Ascending aorta (tissue), 2 donors: ENCODE measurements at places on chromosomes 5 and 9. TPM values are rescaled to one million over a fixed set of nuclear protein-coding genes. Genes with fewer than 3 reads are reported as not detected.

GRCh38 chr9:78408388-78408787 is 111.5 kb downstream of the PSAT1 start:
- DNase-seq = no peak
- H3K36me3 ChIP-seq = no peaks in the 10 kb centered on the region
- no peak overlapping the region for H3K4me3 ChIP-seq
- no peak overlapping the region for H3K27ac ChIP-seq

The NR2F1-AS1 gene
- 0.85 TPM for total RNA-seq

DNA sequence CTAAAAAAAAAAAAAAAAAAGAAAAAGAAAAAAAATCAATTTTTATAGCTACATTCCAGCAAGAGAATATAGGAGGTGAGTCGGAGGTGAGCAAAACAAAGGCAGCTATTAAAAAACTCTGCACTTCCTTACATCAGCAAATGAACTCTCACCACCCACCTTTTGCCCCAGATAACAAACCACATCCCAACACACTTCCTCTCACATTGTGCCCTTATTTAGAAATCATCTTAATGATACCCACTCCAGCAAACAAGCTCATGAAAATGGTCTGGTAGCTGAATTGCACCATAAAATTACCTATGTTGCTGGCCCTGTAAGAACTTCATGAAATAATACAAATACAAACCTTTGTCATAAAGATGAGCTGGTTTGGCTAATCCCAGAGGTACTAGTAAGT is 82.9 kb downstream of the CEMIP2 start:
- peaks cover 2% of the 10 kb centered on the region for H3K4me1 ChIP-seq
- H3K27me3 ChIP-seq = no peaks in the 10 kb centered on the region
- H3K36me3 ChIP-seq = peaks cover 19% of the 10 kb centered on the region
- H3K4me3 ChIP-seq = no peak overlapping the region
- H3K27ac ChIP-seq = no peak overlapping the region

- H3K27me3 ChIP-seq = no peaks in the 10 kb centered on the region
- no peak for DNase-seq
- no peaks in the 10 kb centered on the region for H3K4me1 ChIP-seq
- no peak overlapping the region for H3K27ac ChIP-seq
- no peak overlapping the region for H3K4me3 ChIP-seq
- H3K36me3 ChIP-seq = no peaks in the 10 kb centered on the region
Measured at GRCh38 chr5:85266692-85267091, 882.0 kb upstream of the EDIL3 start.

- no peaks in the 10 kb centered on the region for H3K36me3 ChIP-seq
- H3K4me3 ChIP-seq = no peak overlapping the region
- no peaks in the 10 kb centered on the region for H3K27me3 ChIP-seq
Measured at GRCh38 chr5:56426693-56427092, 193.6 kb upstream of the ANKRD55 start.

DNA sequence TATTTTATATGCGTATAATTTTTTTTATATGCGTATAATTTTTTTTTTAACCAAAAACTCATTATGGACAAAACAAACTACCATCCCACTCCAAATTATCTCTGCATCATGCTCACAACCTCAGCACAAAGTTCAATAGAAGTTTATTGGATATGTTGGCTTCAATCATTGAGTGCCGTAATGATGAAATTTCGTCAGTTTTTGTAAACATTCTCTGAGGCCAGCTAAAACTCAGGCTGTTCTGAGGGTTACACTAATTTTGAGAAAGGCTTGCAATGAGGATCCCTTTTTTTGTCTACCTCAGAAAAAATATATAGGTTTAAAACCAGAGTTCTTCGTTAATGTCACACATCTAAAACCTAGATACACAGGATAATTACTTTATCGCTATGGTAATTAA is 1253.2 kb downstream of the EFNA5 start:
- no peak for DNase-seq
- H3K4me3 ChIP-seq = no peak overlapping the region
- H3K27ac ChIP-seq = no peak overlapping the region
- H3K36me3 ChIP-seq = no peaks in the 10 kb centered on the region
- H3K27me3 ChIP-seq = no peaks in the 10 kb centered on the region

The TSSK1B gene
- total RNA-seq = not detected

The SPATA31A6 gene
- total RNA-seq = not detected

DNA sequence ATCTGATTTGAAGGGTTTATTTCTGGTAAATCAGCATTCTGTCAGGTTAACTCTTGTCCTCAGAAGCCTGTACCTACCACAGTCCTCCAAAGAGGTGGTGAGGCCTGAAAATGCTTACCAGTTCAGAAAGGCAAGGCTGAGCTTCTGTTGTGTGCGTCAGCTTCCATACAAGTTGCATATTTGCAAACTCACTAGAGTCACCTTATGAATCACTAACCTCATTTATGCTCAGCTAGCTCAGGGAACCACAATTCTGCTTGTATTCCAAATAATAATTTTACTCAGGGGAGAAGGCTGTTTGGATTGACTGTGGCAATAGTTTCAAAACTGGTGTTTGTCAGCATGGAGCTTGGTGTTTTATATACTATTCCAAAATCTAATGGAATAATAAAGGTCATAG is 355.1 kb upstream of the RFX3 start:
- no peak overlapping the region for H3K4me3 ChIP-seq
- H3K27me3 ChIP-seq = no peaks in the 10 kb centered on the region
- no peak for DNase-seq
- H3K36me3 ChIP-seq = peaks cover 9% of the 10 kb centered on the region
- no peak overlapping the region for H3K27ac ChIP-seq
- H3K4me1 ChIP-seq = peaks cover 2% of the 10 kb centered on the region

DNA sequence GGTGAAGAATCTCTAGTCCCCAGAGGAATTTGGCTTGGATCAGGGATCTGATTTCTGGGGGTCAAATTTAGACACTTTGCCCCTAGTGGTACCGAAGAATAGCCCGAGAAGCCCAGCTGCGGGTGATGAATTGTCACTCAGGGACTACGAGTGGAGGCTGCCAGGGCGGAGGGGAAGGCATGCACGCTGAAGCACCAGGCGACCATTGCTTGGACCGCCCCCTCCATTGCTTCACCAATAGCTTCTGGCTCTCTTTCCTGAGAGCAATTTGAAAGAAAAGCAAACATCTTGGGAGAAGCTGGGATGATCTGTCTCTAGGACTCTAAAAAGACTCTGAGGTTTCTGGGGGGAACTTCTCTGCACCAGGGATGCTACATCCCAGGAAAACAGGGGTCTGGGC is 137.6 kb downstream of the CRB2 start:
- H3K4me1 ChIP-seq = no peaks in the 10 kb centered on the region
- no peaks in the 10 kb centered on the region for H3K36me3 ChIP-seq
- DNase-seq = no peak
- no peak overlapping the region for H3K27ac ChIP-seq
- no peak overlapping the region for H3K4me3 ChIP-seq
- H3K27me3 ChIP-seq = no peaks in the 10 kb centered on the region

The BAAT gene
- 0.53 TPM for total RNA-seq

GRCh38 chr9:37151812-37152211 is 31.4 kb downstream of the ZCCHC7 start:
- H3K36me3 ChIP-seq = peaks cover 3% of the 10 kb centered on the region
- no peaks in the 10 kb centered on the region for H3K27me3 ChIP-seq
- no peak overlapping the region for H3K27ac ChIP-seq
- H3K4me3 ChIP-seq = no peak overlapping the region
- H3K4me1 ChIP-seq = no peaks in the 10 kb centered on the region

DNA sequence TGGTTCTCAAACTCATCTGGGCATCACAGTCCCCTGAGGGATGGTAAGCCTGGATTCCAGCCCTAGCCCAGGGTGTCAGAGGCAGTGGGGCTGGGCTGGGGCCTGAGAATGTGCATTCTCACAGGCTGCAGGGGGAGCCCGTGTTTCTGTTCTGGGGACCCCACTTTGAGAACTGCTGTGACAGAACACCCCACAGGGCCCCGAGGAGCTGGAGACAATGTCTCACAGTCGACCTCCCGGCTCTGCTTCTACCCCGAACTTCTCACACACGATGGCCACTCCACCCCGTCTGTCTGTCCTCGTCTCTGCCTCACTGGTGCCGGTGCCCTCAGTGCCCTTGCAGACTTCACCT is 130.0 kb downstream of the CACNA1B start:
- H3K36me3 ChIP-seq = no peaks in the 10 kb centered on the region
- H3K4me3 ChIP-seq = no peak overlapping the region
- peak; percentile 41 for DNase-seq
- H3K27me3 ChIP-seq = no peaks in the 10 kb centered on the region

DNA sequence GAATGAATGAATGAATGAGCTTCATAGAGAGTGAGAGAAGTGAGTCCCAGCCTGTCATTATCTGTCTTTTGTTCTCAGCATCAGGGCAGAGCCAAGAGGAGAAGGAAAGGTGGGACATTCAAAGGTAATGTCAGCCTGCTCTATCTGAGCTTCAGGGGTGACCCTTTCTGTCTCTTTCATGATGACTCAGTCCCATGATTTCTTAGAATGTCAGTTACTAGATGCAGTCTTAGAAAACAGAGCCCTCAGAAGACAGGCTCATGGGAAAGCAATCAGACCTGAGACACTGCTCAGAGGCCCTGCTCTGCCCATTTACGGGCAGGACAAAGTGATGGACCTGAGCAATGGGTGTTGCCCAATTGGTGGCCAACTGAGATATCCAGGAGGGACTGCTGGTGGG is 1.1 kb downstream of the SPATA31D1 start:
- H3K4me3 ChIP-seq = no peak overlapping the region
- no peaks in the 10 kb centered on the region for H3K4me1 ChIP-seq
- no peak overlapping the region for H3K27ac ChIP-seq
- H3K36me3 ChIP-seq = no peaks in the 10 kb centered on the region

DNA sequence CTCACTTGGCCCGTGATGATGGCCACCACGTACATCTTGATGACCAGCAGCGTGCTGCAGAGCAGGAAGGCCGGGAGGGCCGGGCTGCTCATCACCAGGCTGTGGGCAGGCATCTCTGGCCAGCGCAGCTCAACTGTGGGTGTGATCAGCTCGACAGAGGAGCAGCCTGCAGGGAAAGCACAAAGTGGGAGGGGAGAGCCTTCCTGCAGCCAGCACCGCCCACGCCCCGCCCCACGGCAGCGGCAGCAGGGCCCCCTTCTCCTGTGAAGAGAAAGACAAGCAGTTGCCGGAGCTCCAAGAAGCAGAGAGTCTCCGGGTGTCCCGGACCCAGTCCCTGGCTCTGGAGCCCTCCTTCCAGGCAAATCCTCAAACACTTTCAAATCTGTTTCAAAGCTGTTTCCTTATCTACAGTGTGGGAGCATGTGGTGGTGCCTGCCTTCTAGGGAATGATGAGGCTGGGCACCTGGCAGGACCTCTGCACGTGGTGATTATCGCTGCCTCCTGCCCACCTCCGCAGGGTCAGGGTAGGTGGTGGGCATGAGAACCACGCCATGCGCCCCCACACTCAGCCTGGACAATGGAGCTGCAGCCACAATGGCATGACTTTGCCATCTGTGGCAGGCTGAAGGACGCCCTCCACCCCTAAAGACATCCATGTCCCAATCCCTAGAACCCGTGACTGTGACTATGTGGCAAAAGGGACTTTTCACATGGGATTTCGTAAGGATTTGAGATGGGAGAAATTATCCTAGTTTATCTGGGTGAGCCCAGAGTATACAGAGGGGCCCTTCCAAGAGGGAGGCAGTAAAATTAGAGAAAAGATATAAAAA is at the start of gene PTGES:
Gene PTGES (minus strand): TSS at position 143 of the 830 bp plus-strand sequence. CDS start 30 bp downstream, at position 113.
- H3K27me3 ChIP-seq = no peaks in the 10 kb centered on the region
- H3K4me3 ChIP-seq = peak within 1 kb of the TSS; percentile 49
- H3K36me3 ChIP-seq = no peaks in the 10 kb centered on the region

The SH3RF2 gene
- 50.6 TPM for total RNA-seq

DNA sequence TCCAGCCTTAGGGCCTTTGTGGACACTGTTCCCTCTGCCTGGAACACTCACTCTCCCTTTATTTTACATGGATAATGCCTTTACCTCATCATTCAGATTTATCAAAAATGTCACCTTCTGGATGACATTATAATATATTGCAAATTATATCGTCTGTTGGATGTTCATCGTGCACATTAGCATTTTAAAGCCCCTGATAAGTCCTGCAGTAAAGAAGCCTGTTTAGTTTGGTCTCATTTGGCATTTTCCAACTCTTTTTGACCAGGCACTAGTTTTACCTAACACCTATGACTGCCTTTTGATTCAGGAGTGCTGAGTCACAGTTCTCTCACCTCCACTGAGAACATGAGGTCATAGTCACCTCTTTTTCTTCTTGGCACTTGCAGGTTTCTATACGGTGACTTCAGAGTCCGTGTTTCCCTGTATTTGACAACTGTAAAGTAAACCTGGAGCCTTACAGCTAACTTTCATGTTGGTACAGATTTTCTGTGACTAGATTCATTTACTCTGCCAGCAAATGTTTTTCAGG is 57.7 kb upstream of the STC2 start:
- no peaks in the 10 kb centered on the region for H3K36me3 ChIP-seq
- H3K27me3 ChIP-seq = no peaks in the 10 kb centered on the region
- DNase-seq = no peak
